ENCODE measurements at places on chromosomes 4 and X.

DNA sequence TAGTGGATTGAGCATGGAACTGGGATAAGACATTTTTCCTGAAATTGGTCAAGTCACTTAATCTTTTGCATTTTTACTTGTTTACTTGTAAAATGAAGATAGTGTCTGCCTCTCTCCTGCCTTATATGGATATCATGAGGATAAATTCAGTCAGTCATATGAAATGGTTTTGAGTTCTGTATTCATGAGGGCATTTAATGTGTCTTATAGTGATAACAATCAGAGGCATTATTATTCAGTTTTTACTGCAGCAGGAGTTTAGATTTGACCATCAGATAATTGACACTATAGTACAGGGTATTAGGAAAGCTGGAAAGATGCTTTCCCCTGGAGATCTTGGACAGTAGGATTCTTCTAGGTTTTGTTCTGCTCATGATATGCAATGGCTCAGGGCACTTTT, 26.0 kb downstream of the NPNT start:
- no peak for DNase-seq

- DNase-seq = no peak
Observed at GRCh38 chr4:149825336-149825735, 9.7 kb upstream of the IQCM start.

DNA sequence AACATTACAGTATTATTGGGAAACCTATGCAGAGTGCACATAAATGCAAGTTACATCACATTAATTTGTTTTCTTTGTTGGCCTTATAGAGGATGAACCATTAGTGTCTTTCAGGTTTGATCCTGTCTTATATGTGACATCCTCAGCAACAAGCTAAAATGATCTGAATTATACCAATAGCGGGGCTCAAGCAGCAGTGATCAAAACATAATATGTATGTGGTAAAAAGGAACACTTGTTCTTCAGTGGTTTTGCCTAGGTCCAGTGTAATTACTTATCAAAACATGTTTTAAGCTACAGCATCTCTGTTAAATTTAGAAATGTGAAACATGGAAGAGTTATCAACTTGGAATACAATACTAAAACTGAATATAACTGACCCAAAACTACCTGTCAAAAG, 9.1 kb downstream of the TAF9B start:
- DNase-seq = no peak

DNA sequence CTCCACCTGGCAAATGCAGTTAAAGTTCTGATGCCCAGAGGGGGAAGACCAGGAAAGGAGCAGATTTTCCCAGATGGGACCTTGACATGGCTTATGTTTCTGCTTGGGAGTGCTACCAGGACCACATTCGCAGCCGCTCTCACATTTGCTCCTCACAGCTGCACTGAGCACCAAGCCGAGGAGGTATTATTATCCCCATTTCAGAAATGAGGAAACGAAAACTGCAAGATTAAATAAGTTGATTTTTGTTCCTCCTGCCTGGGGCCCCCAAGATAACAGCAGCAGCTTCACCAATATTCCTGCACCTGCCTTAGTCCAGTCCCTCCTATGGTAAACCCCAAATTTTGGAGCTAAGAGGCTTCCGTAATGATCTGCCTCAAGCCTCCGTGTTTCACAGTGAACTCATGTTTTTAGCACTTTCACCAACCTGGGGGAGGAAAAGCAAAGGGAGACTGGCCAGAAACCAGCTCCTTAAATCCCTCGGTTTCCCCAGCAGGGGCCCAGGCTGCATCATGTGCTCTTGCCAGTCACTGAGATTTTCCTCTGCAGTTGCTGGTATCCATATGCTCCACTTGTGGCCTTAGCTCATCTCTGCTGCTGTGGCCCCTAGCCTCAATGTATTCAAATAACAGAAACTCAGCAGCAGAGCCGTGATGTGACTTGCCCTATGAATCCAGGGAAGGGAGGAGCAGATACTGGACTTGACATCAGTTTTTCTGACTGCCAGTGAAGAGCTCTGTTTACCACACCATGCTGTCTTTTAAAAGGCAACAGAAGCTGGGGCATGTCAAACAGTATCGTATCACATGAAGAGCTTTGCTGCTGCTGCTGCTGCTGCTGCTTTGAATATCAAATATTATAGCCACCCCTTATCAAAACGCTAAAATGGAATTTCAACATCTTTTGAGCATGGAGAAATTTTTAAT, 95.5 kb upstream of the KLHL13 start:
- DNase-seq = no peak

GRCh38 chrX:117743469-117744251, 372.9 kb downstream of the KLHL13 start:
- no peak for DNase-seq

DNA sequence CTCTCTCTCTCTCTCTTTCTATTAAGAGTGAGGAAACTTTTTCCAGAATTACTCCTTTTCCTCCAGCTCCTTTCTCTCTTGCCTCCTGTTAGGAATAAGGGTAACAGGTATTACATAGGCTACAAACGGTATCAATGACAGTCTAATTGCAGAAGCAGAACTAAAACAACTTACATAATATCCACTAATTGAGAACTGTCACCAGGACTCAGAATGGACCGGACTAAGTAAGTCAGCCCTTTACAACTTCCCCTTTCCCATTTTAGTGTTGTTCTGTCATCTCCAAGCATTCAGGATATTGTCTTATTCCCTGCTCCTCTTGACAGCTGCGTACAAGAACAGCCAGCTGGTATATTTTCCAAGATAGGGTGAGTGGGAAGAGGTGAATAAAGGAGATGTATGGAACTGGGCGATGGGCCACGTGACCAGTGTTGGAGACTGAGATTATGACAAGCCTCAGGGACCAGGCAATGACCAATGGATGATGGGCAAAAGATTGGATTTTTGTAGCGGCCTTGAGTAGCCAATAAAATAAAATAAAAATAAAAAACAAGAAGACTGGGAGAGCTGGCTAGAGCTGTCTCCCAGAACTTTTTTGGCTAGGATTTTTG, 2.3 kb upstream of the FNIP2 start:
- DNase-seq = no peak
